ENCODE measurements at places on chromosomes 13 and 19. TPM values are rescaled to one million over a fixed set of nuclear protein-coding genes. Genes with fewer than 3 reads are reported as not detected.

DNA sequence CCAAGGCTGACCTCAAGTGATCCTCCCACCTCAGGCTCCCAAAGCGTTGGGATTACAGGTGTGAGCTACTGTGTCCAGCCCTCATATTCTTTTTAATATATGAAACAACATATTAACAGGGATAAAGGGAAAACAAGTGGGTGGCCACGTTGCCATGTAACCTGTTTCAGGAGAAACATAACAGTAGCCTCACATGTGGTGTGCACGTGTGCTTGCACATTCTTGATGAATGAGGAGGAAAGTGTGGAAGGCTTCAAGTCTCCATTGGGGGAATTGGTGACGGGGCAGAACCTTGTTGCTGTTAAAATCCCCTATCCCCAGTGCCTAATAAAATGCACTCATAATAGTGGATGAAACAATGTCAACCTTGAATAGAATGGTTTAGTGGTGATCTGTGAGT lies 202.3 kb downstream of the MTUS2 start:
- no peak for DNase-seq
- H3K36me3 ChIP-seq, result no peaks in the 10 kb centered on the region
- H3K27ac ChIP-seq, result no peak overlapping the region
- no peaks in the 10 kb centered on the region for H3K4me1 ChIP-seq
- H3K27me3 ChIP-seq, result no peaks in the 10 kb centered on the region

- no peak overlapping the region for H3K27ac ChIP-seq
- no peak overlapping the region for H3K4me3 ChIP-seq
- H3K27me3 ChIP-seq, result no peaks in the 10 kb centered on the region
- DNase-seq, result no peak
Observed at GRCh38 chr19:28519218-28519779, 693.7 kb downstream of the UQCRFS1 start.

- peak overlapping the region; percentile 96 for H3K27ac ChIP-seq
- H3K4me3 ChIP-seq, result peak overlapping the region; percentile 87
- H3K36me3 ChIP-seq, result peaks cover 70% of the 10 kb centered on the region
- peaks cover 46% of the 10 kb centered on the region for H3K4me1 ChIP-seq
- no peaks in the 10 kb centered on the region for H3K27me3 ChIP-seq
- DNase-seq, result peak; percentile 34
Observed at GRCh38 chr19:48617146-48617937, 1.6 kb downstream of the RPL18 start.

GRCh38 chr13:79407349-79407979 lies 1.4 kb upstream of the RBM26 start:
- peak overlapping the region; percentile 91 for H3K27ac ChIP-seq
- peaks cover 20% of the 10 kb centered on the region for H3K4me1 ChIP-seq
- H3K27me3 ChIP-seq, result no peaks in the 10 kb centered on the region
- peak; percentile 9 for DNase-seq
- H3K36me3 ChIP-seq, result peaks cover 3% of the 10 kb centered on the region

DNA sequence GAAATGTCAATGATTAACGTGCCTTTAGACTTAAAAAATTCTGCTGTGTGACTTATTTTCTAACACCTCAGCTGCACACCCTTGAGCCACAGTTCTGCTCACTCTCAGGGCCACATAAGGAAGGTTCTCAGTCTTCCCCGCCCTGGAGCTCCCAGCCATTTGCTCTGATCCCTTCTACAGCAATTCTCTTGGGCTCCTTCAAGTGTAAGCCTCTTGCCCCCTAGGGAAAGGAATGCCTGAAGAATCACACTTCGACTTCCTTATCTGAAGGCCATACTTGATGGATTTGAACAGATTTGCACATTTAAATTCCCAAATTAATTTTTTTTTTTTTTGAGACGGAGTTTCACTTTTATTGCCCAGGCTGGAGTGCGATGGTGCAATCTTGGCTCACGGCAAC lies 44.2 kb downstream of the RASA3 start:
- H3K36me3 ChIP-seq, result peaks cover under 1% of the 10 kb centered on the region
- no peak for DNase-seq
- no peak overlapping the region for H3K27ac ChIP-seq
- no peak overlapping the region for H3K4me3 ChIP-seq
- no peaks in the 10 kb centered on the region for H3K27me3 ChIP-seq
- no peaks in the 10 kb centered on the region for H3K4me1 ChIP-seq

FOSB gene
- total RNA-seq, result 13.3 TPM

KIRREL2 gene
- total RNA-seq, result not detected
